Activated naive CD4-positive, alpha-beta T cell (primary cell): ENCODE measurements at places on chromosomes 5 and 9.
A peak's percentile ranks its signal among the peaks of the same experiment; 100 is the strongest.

DNA sequence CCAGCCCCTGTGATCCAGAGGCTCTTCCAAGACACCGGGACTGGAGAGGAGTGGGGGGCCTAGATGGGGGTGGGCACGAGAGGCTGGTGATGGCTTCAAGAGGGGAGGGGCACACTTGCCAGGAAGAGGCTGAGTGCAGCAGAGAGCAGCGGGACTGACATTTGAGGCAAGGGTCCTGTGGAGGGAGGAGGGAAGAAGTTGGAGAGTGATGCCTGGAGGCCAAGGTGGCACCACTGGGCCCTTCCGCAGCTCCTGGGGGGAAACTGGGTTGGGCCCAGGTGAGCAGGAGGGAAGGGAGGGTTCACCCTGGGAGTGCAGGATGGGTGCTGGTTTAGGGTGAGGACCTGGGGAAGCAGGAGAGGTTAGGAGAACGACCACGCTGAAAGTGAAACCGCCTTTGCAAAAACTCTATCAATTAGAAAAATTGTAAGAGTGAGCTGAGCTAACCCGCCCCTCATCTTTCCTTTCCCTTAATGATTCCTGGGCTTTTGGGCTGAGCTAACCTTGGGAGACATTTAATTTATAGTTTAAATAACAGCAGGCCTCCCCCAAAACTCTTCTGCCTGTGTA, 26.2 kb downstream of the ABO start:
- no peak for DNase-seq

GRCh38 chr5:68378204-68378820, 162.8 kb downstream of the PIK3R1 start:
- no peak for DNase-seq

GRCh38 chr5:180717989-180718388, 21.9 kb downstream of the OR2Y1 start:
- DNase-seq, result no peak

GRCh38 chr9:7735311-7735710, 64.3 kb downstream of the DMAC1 start:
- no peak for DNase-seq

DNA sequence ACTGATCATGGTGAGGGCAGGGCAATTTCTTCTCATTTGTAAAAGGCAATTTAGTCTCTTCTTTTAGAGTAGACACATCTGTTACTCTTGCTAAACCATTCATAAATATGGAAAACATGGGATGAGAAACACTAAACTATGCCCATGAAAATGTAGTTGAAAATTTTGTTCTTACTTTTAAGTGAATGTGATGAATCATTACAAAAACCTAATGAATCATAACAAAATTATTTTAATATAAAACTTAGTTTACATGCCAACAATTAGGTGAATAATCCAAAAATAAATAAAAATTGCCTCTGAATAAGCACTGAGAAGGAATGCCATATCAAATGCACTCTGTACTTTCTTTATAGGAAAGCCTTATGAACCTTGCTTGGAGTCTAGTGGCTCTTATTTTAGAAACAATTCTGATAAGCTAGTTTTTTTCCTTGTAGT, 297.7 kb upstream of the EFNA5 start:
- no peak for DNase-seq

DNA sequence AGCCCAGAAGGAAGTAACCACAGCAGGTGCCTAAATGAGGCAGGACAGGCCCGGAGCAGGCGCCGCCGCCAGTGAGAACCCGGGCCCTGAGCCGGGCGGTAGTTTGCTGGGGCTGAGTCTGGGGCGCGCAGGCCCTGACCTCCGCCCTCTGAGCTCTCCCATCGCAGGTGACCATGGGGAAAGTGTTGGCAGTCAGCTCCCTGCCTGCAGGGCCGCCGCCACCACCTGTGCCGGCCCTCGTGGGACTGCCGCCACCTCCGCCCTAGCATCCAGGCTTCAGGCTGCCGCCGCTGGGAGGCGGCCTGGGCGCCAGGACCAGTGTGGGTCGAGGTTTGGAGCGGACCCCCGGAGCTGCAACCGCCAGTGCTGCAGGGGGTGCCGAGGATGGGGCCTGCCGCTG, 61.1 kb downstream of the TARS1 start:
- no peak for DNase-seq

DNA sequence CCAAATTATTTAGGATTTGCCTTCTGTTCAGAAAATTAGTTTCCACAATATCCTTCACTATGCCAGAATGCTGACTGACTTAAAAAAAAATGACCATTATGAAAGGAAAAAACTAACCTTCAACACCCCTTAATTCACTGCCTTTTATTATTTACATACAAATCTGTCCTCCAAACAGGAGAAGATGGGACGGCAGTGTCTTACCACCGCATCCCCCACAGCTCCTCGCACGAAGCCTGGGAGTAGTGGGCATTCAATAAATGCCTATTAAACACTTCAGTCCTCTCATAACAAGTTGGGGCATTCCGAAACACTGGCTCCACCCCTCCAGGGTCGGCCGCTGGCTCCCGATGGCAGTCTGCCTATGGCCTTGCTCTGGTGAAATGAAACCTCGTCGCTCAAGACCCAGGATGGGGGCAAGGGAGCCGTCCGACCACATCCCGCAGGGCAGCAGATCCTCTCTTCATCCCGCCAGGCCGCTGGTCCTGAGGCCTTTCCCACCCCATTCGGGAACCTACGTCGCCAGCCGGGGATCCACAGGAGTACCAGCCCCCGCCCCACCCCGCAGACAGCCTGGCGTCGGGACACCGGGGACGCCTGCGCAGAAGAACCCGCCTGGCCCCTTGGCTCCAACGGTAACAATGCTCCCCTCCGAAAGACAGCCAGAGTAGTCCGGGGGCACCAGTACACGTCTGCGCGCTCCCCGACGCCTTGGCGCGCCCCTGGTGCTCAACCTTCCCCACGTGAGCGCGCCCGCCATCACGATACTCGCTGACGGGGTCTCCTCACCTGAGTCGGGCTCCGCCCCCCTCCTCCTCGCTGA, 613 bp downstream of the ZBTB5 start:
- no peak for DNase-seq

DNA sequence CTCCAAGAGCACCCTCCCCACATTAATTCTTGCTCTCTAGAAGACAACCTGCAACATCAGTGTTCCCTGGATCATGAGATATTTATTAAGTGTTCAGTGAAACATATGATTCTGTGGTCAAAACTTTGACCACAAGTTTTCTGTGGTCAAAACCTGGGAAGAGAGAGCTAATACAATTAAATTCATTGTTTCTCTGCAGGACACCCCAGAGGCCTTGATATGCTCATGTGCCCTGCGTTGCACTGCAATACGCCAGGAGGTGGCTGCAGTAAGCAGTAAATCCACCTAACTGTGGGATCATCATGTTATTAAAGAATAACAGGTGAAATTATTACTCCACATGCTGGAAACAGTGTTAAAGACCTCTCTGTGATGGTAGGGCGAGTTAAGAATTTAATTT, 109.3 kb upstream of the SPDL1 start:
- no peak for DNase-seq

GRCh38 chr5:150342583-150342982, 14.9 kb upstream of the TCOF1 start:
- no peak for DNase-seq

DNA sequence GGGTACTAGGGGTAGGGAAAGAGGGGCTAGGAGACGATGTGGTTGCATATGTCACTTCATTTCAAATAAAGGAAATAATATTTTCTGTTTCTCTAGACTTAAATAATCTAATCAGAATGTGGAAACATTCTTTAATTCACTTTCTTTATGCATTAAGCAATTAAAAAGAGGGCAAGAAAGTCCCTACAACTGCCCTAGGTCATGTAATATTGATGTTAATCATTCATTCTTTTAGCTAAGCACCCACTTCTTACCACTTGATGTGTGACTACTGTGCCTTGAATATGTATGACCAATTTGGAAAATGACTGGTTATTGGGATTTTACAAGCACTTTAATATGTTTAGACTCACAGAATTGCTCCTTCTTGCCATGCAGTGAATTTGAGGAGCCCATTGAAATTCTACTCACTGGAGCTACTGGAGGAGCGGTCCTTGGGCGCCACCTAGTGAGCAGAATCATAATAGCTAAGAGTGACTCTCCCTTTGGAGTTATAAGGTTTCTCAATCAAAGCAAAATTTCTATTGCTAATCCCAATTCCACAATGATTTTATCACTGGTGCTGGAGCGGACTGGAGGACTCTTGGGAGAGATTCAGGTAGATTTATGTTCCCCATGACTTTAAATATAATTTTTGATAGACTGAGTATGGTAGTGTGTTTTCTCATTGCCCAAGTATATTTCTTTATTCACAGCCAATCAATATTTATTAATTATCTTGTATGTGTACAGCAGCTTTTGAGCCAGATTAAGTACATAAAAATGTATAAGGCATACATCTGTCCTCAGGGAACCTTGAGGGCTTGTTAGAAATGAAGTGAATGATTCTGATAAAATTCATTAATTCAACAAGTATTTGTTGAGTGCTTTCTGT, 225.1 kb downstream of the ADGRV1 start:
- peak; percentile 49 for DNase-seq

GRCh38 chr5:54180630-54181031, 129.7 kb downstream of the ARL15 start:
- DNase-seq, result no peak

GRCh38 chr5:138543730-138544104, 681 bp upstream of the ETF1 start:
- no peak for DNase-seq

DNA sequence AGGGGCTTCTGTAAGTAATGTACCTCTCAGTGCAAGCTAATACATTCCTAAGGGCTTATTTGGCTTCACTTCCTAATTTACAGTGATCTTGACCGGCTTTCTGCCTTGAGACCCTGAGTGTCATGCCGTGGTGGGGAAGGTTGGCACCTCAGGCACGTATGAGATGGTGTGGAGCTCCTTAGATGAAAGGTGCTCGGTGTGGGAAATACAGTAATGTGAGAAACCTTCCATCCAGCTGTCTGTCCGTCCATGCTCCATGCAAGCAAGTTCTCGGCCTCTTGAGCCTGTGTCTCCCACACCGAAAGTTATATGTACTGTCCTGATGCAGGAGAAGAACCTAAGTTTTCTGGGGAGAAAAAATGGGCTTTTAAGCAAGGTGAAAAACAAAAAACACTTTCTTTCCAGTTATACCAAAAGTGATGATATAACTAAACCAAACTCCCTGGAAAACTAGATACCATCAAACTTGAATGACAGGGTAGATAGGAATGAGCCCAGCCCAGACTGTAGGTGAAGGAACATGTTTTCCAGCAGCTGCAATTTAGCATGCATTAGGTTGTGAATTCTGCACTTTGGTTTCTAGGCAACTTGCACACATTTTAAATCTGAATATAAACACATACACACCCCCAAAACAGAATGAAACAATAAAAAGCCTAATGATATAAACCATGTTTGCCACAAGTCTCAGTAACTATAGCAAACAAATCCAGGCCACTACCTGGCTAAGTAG, 279.6 kb downstream of the FANCC start:
- DNase-seq, result no peak

GRCh38 chr5:153860195-153860886, 178.4 kb downstream of the FAM114A2 start:
- DNase-seq, result no peak

GRCh38 chr5:174172152-174172551, 126.6 kb downstream of the NSG2 start:
- DNase-seq, result no peak

DNA sequence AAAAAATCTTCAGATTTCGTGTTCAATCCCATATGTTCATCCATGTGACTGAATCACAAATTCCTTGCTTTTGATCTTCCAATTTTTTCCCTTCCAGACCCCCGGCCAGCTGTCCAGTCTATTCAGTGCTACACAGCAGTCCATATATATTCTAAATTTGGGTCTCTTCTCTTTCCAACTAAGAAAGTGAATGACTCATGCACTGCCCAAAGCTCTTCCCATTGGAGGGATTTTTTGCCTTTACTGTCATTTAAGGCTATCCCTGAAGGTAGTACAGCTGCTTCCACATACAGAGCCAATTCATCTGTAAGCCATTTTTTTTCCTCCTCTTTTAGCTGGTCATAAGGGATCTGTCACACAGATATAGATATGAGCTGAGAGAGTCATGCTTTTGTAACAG, 478.3 kb downstream of the DMRT2 start:
- no peak for DNase-seq

DNA sequence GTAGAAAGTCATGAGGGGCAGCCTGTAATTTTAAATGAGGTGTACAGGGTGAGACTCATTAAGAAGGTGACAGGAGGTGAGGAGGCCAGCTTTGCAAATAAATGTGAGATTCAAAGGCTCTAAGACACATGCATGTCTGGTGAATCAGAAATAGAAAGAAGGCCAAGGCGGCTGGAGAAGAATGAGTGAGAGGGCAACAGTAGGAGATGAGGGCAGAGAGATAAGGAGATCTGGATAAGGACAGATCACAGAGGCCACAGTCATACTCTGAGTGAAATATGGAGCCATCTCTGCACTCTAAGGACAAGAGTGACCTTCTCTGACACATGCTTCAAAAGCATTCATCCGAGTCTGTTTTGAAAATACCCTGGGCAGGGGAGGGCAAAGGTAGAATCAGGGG, 90.7 kb downstream of the RAD23B start:
- DNase-seq, result no peak
